ENCODE measurements at places on chromosomes 11 and 22. TPM values are rescaled to one million over a fixed set of nuclear protein-coding genes. Genes with fewer than 3 reads are reported as not detected.

DNA sequence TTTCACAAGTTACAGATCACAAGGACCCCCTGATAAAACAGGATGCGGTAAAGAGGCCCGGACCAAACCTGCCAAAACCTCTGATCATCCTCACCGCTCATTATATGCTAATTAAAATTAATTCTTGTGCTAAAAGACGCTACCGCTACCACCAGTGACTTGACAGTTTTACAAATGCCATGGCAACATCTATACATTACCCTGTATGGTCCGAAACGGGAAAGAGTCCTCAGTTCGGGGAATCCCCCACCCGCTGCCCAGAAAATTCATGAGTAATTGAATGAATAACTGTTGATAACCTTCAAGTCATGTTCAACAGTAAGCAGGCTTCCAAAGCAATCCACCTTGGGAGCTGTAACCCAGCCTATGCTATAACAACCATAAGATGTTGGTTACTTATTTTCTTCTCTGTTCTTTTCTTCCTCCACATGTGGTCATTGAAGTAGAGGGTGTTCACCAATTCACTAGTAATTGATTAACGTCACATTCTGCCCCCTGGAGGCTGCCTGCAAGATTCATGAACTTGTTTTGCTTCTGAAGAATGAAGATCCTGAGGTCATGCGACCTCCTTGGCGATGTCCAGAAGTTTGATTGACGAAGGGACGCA, 20.6 kb downstream of the APOBEC3H start:
- peak; percentile 57 for DNase-seq

The GPR83 gene
- polyA plus RNA-seq = 0.07 TPM

The HTR3A gene
- polyA plus RNA-seq = not detected

The LARGE2 gene
- 0.06 TPM for polyA plus RNA-seq

The PANX3 gene
- not detected for polyA plus RNA-seq

Data from endothelial cell of umbilical vein (primary cell).